Stimulated activated naive CD8-positive, alpha-beta T cell treated with anti-CD3 and anti-CD28 coated beads, Interleukin-15, amount 100 ng/mL, for 72 hours (primary cell): ENCODE measurements at places on chromosomes 7 and 10.
A peak's percentile ranks its signal among the peaks of the same experiment; 100 is the strongest.

DNA sequence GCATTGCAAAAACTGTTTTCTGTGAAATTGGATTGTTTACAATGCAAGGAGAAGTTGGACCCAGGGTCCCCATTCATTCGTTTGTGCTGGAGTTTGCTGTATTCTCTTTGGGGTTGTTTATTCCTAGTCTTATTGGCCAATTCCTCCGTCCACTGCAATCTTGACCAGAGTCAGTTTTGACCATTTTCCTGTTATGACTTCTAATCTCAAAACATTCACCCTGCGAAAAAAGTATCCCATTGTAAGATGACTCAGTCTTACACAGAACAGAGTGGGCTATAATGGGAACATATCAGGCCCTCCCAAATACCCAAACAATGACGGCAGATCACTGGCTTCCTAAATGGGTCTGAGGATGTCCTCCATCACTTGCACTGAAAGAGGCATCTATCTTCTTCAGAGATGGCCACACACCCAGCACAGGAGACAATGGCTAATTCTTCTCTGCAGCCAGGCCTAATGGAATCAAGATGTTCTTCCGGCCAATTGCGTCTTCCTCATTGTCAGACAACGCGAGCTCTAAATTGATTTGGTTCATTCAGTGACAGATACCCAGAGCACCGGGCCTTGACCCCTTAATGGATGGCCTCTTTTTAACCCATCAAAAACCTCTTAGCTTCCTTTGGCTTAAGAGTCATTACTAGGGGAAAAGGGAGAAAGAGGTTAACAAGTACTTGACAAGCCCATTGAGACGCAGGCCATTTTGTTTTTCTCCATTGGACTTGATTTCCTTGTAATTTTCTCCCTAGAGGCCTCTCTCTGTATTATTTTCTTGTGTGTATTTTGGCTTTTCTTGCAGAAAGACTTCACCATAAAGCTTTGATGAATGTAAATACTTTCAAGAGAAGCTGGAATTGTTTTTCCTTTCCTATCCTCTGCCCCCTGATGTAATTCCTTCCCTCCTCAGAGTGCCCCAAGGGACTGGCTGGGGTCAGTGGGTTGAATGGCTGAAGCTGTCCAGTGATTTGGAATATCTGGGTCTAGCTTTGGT lies 129.6 kb downstream of the PRPF18 start:
- DNase-seq: no peak

DNA sequence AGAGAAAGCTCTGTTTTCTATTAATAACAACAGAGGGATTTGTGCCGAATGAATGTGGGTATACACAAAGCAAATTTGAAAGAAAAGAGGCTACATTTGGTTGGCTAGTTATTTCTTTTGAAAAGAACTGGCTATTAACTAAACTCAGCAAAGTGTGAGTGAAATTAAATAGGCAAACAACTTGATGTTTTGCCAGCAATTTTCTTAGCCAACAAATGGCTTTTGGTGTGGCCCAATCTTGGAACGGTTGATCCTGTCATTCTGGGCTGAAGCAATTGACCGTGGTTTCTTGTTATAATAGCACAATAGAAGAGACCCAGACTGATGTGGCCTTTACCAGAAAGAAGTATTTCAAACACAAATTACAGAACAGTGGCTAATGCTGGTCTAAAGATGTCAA lies 898.6 kb downstream of the KCNMA1 start:
- no peak for DNase-seq

DNA sequence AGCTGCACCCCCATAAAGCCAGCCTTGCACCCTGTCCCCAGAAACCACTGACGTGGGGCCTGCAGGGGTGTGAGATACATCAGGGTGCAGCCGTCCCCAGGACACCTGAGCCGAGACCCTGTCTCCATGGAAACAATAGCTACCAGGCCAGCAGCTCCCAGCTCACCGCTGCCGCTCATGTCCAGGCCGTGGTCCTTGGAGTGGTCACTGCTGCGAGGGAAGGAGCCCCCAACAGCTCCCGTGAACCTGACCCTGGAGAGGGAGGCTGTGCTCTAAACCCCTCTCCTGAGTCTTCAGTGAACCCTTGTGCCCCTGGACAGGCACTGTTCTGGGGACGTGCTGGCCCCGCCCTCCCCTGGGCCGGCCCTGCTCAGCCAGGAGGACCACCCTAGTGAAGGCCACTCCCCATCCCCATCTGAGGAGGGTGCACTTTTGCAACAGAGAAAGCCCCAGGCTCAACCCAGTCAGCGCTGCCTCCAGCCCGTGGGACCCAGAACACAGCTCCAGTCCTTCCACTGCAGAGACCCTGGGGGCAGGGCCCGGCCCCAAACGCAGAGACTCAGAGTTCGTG lies 19.6 kb upstream of the INPP5A start:
- DNase-seq: peak; percentile 7

GRCh38 chr7:71868797-71869196 lies 543.3 kb downstream of the CALN1 start:
- DNase-seq: no peak

DNA sequence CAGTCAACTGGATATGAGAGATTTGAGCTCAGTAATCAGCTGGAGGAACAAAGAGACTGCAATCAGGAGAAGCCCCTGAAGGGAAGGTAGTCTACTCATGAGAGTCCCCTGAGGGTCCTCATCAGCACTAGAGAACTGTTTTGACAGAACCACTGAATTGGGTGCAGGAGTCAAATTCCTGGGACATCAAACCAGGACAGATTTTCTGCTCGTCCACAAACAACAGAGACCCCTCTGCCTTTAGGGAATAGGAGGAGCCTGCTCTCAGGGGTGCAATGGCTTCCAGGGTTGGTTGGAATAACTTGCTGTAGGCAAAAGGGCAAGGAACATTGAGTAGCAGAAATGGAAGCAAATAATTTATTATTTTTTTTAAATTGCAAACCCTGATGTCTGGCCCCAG lies 21.9 kb upstream of the NEUROD6 start:
- DNase-seq: no peak

GRCh38 chr7:53740971-53741370 lies 705.5 kb downstream of the POM121L12 start:
- DNase-seq: no peak

DNA sequence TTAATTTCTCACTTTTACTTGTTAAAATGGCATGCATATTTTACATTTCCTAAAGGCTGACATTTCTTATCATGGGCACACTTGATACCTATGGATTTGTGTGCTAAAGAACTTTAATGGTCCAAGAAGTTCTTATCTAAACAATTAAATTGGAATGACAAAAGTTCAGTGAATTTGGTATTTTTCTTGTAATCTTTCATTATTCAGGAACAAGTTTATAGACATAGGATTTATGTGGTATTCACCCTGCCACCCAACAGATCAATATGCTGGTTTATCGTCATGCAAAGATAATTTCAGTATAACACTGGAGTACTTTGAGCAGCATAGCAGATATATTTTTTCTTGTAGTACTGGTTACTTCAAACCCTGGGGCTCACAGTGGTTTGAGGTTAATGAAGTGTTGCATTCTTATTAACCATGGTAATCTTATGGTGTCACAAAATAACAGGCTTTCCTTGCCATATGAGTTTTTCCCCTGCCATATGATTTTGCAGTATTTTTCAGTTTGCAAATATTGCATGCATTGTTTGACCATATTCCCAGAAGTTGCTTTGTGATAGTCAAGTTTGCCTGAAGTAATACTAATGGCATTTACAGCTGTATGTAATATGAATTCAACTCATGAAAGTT lies 148.8 kb downstream of the PPP1R9A start:
- DNase-seq: no peak

- no peak for DNase-seq
Measured at GRCh38 chr10:104099269-104099668, 13.6 kb upstream of the COL17A1 start.

GRCh38 chr7:20310963-20311742 lies 19.5 kb upstream of the ITGB8 start:
- DNase-seq: no peak

- no peak for DNase-seq
Measured at GRCh38 chr7:2470204-2471021, 5.8 kb downstream of the GRIFIN start.

DNA sequence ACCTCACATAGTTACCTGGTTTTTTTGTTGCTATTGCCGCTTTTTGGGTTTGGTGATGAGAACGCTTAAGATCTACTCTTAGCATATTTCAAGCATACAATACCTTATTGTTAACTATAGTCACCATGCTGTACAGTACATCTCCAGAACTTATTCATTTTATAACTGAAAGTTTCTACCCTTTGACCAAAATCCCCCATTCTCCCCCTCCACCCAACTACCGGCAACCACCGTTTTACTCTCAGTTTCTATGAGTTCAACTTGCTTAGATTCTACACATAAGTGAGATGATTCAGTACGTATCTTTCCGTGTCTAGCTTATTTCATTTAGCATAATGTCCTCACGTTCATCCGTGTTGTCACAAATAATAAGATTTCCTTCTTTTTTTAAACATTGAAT lies 86.7 kb upstream of the IL6 start:
- DNase-seq: peak; percentile 36

DNA sequence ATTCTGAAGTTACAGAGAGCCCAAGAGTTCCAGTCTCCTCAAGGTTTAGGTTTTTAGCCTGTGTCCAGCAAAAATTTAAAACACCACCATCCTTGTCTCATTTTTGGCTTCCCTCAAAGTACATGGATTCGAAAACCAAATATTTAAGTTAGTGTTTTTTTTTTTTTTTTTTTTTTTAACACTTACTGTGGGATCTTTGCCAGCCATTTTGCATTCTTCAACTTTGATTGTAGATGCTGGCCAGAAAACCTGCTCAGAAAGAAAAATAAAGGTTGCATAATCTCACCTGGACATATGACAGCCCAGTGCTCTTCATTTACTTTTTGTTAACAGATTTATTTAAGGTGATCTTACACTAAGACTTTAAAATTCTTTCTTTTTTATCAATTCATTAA lies 91.6 kb downstream of the SEMA3C start:
- no peak for DNase-seq

DNA sequence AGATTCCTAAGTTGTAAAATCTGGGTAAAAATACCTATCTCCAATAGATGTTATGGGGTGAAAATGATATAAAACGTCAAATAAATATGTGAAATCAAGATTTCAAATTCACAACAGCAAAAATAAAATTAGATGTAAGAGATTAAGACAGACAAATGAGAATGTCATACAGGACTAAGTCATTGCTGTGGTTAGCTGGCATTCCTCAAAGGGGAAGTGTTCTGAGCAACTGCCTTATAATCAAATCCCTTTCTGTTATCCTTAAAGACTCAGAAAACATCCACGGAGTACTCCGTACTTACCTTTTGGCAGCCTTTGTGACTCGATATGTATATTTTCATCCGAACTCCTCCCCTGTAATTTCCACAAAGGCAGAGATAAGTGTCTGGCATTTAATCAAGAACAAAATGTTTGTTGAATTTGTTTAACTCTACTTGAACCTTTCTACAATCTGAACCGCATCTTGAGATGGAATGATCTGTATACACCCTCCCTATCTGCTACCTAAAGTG lies 559.6 kb downstream of the GATA3 start:
- no peak for DNase-seq

DNA sequence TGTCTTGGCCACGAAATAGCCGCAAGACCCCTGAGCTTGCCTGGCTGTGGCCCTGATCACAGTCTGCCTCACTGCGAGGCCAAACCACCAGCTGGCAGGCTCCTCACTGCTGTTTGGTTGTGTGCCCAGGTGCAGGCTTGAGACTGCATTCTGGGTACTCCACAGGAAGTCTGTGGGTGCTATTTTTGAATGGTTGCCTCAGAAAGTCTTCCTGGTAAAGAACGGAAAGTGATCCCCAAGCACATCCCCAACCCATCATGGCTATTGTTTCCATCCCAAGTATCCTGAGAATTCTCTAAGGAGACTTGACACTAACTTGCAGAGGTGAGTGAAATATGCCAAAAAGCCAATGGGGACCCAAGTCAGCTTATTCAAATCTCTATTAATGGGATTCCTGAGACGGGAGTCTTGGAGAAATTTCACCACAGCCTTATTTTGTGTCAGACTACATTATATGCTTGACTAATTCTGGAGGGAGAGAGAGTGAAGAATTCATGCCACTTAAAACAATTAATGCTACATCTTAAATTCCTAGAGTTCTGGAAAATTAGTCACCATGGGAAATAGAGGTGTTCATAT lies 170.9 kb downstream of the RAMP3 start:
- no peak for DNase-seq

DNA sequence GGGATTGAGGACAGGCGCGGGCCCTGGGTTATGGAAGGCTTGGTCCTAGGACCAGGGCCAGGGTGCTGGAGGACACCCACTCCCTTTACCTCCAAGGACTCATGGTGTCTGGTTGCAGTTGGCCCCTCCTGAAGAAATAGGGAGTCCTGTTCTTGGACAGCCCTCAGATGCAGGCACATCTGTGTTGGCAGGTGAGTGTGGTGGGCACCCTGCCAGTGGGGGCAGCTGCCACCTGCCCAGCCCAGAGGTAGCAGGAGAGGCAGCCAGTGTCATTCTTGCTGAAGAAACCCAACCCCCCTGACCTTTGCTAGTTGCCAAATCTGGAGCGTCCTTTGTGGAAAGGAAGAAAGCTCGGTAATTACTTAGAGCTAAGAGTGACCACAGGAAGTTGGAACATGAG lies 8.3 kb downstream of the GALNT17 start:
- DNase-seq: no peak

GRCh38 chr10:99457813-99458212 lies 27.4 kb upstream of the GOT1 start:
- no peak for DNase-seq

DNA sequence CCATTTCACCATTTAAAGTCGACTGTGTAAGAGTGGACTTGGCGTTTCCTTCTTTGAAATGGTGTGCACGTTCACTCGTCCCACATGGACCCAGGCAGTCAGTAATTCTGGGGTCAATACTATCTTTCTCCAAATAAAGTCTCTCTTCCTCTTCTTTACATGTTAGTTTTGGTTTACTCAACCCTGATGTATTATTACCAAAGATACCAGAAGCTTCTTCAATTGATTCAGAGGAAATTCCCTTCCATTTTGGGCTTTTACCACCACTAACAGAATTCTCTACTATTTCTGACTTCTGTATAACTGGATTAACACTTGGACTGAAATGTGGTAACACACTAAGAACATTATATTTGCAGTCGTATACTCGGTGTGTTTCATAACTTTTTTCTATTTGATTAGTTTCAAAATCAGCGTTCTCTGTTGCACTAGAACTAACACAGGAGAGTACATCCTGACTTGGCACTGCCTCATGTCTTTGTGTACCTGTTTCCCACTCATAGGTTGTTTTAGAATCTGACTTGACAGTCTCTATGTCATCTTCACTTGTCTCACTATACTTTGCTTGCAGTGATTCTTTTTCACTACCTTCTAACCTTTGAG lies 60.8 kb downstream of the LARP4B start:
- no peak for DNase-seq

DNA sequence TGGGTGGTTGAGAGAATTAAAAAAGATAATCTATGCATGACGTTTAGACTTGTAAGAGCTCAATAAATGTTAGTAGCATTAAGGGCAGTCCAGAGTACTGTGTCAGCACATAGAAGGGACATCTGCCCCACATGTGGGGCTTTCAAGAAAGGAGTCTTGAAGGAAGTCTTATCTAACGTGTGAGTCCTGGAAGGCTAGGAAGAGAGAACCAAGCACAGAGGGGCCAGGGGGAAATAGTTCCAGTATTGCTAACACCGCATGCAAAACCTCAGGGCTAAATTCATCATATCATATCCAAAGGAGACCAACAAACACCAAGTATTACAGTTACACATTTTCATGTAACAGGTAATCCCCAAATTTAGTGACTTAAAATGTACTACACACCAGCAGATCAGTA lies 122.7 kb downstream of the AOAH start:
- DNase-seq: no peak

GRCh38 chr7:92417913-92418312 lies 29.4 kb upstream of the GATAD1 start:
- DNase-seq: no peak
